ENCODE measurements at places on chromosomes 12 and 14.

GRCh38 chr12:108787539-108787938 lies 56.2 kb upstream of the CORO1C start:
- DNase-seq: no peak

- DNase-seq: no peak
These were observed 10.8 kb downstream of the TSPAN9 start for GRCh38 chr12:3087758-3088650.

GRCh38 chr14:76780875-76781647 lies 19.8 kb downstream of the VASH1 start:
- DNase-seq: no peak

DNA sequence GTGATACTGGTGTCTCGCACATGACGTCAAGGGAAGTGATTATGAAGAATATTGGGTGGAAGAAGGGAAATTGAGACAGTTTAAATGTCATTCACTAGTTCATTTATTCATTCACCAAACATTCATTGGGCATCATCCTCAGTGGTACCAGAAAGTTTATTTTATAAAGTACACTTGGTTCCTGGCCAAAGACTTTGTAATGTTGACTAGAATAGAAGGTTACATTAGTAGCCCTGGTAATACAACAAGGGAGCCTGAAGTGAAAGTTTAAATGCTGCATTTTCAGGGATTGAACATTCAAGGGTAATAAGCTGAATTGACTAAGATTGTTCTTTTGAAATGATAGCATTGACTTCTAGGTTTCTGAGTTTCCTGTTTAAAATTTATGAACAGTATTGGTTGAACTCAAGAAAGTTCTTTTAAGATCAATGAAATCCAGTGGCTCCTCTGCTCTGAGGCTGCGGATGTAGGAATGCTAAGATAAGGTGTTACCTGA lies 236.8 kb upstream of the BTG1 start:
- DNase-seq: no peak

DNA sequence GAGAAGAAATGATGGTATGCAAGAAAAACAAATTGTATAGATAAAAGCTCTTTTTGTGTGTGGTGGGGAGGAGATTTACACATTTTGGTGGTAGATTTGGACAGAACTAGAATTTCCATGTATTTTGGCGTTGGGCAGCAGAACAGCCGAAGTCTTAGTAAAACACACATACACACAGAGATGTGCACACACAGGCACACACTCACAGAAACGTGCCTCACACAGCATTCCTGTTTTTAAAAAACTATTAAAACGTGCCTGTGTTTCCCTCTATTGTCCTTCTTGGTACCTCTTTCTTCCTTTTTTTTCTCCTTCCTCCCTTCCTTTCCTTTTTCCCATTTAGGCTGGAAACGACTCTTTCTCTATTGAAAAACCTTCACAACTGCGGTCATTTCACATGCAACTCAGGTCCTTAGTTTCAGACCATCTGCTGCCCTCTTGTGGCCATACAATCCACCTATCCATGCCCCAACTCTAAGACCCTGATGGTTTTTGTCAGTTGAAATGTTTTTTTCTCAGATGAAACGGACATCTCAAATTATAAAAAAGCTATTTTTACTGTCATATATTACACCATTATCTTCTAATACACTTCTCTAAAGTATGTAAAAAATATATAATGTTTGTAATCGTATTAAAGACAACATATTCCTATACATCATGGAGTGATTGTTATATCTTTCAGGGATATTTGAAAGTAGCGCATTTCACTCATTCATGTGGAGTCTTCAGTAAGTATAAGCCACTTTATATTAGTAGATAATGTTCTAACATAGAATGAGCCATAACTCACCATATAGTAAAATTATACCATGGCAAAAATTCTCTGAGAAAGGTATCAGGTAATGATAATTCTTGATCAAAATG lies 386.7 kb upstream of the NOVA1 start:
- no peak for DNase-seq

Data from HuH-7 (cell line).